ENCODE measurements at places on chromosomes 4 and X. TPM values are rescaled to one million over a fixed set of nuclear protein-coding genes. Genes with fewer than 3 reads are reported as not detected.

- no peak overlapping the region for H3K27ac ChIP-seq
- no peak overlapping the region for H3K4me3 ChIP-seq
- no peaks in the 10 kb centered on the region for H3K36me3 ChIP-seq
- no peak for DNase-seq
- H3K4me1 ChIP-seq, result no peaks in the 10 kb centered on the region
Measured at GRCh38 chr4:12519426-12519825, 964.7 kb downstream of the RAB28 start.

GRCh38 chr4:112966701-112967488 is 82.6 kb upstream of the ANK2 start:
- no peaks in the 10 kb centered on the region for H3K36me3 ChIP-seq
- no peak overlapping the region for H3K4me3 ChIP-seq
- no peaks in the 10 kb centered on the region for H3K27me3 ChIP-seq
- no peaks in the 10 kb centered on the region for H3K4me1 ChIP-seq
- DNase-seq, result no peak

- DNase-seq, result no peak
- H3K4me1 ChIP-seq, result no peaks in the 10 kb centered on the region
- no peak overlapping the region for H3K4me3 ChIP-seq
- H3K27me3 ChIP-seq, result no peaks in the 10 kb centered on the region
- H3K27ac ChIP-seq, result no peak overlapping the region
- no peaks in the 10 kb centered on the region for H3K36me3 ChIP-seq
Measured at GRCh38 chr4:133938061-133938460, 263.5 kb downstream of the PABPC4L start.

GRCh38 chr4:107854356-107855022 is 29.8 kb downstream of the SGMS2 start:
- H3K4me3 ChIP-seq, result no peak overlapping the region
- no peak for DNase-seq
- no peaks in the 10 kb centered on the region for H3K36me3 ChIP-seq
- H3K27ac ChIP-seq, result no peak overlapping the region

GRCh38 chrX:30572004-30572403 is 5.6 kb downstream of the TASL start:
- H3K27me3 ChIP-seq, result peaks cover 12% of the 10 kb centered on the region
- H3K4me3 ChIP-seq, result no peak overlapping the region
- DNase-seq, result no peak
- peaks cover 15% of the 10 kb centered on the region for H3K4me1 ChIP-seq
- H3K27ac ChIP-seq, result no peak overlapping the region
- H3K36me3 ChIP-seq, result no peaks in the 10 kb centered on the region

DNA sequence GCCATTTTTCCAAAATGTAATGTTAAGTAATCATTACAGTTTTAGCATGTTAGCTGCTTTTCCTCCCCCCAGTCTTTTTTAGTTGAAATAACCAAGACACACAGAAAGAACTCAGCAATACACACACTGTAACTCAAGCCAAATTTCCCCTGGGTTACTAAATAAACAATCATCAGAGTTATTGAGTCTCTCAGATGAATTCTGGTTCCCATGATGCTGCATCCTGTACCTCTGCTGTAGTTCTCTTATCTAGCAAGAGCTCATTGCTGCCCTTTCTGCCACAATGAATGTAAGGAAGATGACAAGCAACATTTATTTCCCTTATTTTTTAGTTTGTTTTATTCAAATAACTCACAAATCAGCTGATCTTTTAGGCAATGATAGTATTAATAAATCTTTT is 185.1 kb downstream of the ARHGAP6 start:
- peaks cover 27% of the 10 kb centered on the region for H3K27me3 ChIP-seq
- no peak for DNase-seq
- no peaks in the 10 kb centered on the region for H3K36me3 ChIP-seq
- no peak overlapping the region for H3K27ac ChIP-seq
- H3K4me3 ChIP-seq, result no peak overlapping the region
- no peaks in the 10 kb centered on the region for H3K4me1 ChIP-seq

- H3K27me3 ChIP-seq, result no peaks in the 10 kb centered on the region
- no peaks in the 10 kb centered on the region for H3K36me3 ChIP-seq
- H3K4me1 ChIP-seq, result no peaks in the 10 kb centered on the region
- H3K27ac ChIP-seq, result no peak overlapping the region
- DNase-seq, result no peak
Measured at GRCh38 chr4:31645236-31645635, 925.1 kb downstream of the PCDH7 start.

- H3K36me3 ChIP-seq, result peaks cover 11% of the 10 kb centered on the region
- peaks cover 7% of the 10 kb centered on the region for H3K4me1 ChIP-seq
- H3K27me3 ChIP-seq, result no peaks in the 10 kb centered on the region
- no peak for DNase-seq
Measured at GRCh38 chr4:107654694-107655093, 65.3 kb downstream of the PAPSS1 start.

- H3K36me3 ChIP-seq, result no peaks in the 10 kb centered on the region
- peaks cover 12% of the 10 kb centered on the region for H3K27me3 ChIP-seq
- no peak overlapping the region for H3K4me3 ChIP-seq
- H3K27ac ChIP-seq, result no peak overlapping the region
- no peaks in the 10 kb centered on the region for H3K4me1 ChIP-seq
Measured at GRCh38 chr4:123892368-123892976, 495.9 kb downstream of the SPRY1 start.

- peaks cover 2% of the 10 kb centered on the region for H3K36me3 ChIP-seq
- peak; percentile 37 for DNase-seq
- H3K4me3 ChIP-seq, result peak overlapping the region; percentile 88
Measured at GRCh38 chr4:89298155-89298554, 9.4 kb downstream of the GPRIN3 start.

INTS12 gene
- 23.3 TPM for total RNA-seq

CTAG2 gene
- not detected for total RNA-seq

MAGEA8 gene
- not detected for total RNA-seq

CT47B1 gene
- total RNA-seq, result not detected
